Urinary bladder (tissue), 4 donors: ENCODE measurements at places on chromosomes 6 and 20.
A peak's percentile ranks its signal among the peaks of the same experiment; 100 is the strongest.

GRCh38 chr20:62602550-62602949 is 39.8 kb upstream of the SLCO4A1 start:
- DNase-seq = no peak

GRCh38 chr6:48101290-48101689 is 9.7 kb downstream of the PTCHD4 start:
- no peak for DNase-seq

DNA sequence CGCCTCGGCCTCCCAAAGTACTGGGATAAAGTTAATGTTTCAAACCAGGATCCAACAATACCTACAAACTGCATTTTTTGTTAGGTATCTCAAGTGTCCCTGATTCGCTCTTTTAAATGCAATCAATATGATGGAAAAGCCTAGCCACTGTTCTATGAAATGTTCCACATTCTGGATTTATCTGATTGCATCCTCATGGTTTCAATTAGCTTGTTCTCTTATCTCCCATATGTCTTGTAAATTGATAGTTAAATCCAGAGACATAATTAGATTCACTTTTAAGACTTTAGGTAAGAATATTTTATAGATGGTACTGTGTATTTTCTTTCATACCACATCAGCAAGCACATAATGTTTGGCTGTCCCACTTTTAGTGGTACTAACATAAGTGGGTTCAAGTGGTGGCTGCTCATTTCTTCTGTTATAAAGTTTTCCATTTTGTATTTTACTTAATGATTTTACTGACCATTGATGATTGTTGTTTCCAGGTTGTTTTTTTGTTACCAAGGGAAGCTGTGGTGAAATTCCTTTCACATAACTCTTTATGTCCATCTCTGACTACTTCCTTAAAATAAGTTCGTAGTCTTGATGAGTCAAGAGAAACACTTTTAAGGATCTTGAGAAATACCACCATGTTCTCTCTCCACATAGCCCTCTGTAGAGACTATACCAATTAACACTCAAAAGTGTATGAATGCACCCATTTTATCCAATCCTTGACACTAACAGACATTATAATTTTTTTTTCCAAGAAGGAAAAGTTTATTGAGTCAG is 40.5 kb downstream of the RNGTT start:
- DNase-seq = no peak

DNA sequence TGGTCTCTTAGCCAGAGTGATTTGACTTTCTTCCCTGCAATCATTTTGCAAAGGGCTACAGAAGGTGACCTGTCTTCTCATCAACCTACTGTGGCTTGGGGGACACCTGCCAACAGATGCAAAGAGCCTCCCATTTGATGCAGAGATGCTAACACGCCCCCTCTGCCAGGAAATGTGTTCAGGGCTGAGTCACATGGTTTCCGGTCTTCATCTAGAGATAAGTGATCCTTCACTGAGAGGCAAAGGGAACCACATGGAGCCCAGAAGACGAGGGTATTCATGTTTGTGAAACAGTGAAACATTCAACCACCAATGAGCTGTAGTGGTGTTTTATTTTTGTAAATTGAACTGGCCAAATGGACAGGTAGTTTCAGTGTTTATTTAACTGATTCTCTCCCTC is 109.0 kb upstream of the RIN2 start:
- DNase-seq = no peak

DNA sequence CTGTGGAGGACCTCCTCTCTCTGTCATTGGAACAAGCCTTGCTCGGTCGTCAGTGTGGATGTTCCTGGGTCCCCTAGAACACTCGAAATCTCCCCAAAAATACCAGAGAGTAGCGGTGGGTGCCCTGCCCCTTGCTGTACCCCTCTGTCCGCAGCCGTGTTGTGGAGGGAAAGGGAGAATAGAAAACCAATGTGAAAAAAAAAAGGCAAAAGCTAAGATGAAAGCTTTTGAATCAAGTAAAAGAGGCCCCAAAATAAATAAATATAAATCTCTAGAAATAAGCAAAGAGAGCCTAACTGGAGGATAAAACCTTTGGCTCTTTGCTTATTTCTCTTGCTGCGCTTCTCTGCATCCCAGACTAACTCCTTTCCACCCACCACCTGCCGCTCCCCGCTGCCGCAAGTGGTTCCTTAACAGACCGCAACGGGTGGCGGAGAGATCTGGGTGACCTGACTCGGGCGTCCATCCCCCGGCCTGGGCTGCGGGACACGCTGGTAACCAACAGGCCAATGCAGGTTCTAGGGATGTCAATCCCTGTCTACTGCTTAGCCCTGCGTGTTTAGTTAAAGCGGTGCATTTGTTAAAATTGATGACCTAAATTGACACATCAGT is 110.0 kb downstream of the GPX5 start:
- DNase-seq = no peak

- no peak for DNase-seq
Observed at GRCh38 chr6:81511423-81511822, 241.1 kb downstream of the TENT5A start.

GRCh38 chr6:90048206-90048967 is 154.1 kb downstream of the GJA10 start:
- DNase-seq = no peak

- DNase-seq = no peak
Observed at GRCh38 chr20:51862796-51863195, 60.5 kb upstream of the SALL4 start.

DNA sequence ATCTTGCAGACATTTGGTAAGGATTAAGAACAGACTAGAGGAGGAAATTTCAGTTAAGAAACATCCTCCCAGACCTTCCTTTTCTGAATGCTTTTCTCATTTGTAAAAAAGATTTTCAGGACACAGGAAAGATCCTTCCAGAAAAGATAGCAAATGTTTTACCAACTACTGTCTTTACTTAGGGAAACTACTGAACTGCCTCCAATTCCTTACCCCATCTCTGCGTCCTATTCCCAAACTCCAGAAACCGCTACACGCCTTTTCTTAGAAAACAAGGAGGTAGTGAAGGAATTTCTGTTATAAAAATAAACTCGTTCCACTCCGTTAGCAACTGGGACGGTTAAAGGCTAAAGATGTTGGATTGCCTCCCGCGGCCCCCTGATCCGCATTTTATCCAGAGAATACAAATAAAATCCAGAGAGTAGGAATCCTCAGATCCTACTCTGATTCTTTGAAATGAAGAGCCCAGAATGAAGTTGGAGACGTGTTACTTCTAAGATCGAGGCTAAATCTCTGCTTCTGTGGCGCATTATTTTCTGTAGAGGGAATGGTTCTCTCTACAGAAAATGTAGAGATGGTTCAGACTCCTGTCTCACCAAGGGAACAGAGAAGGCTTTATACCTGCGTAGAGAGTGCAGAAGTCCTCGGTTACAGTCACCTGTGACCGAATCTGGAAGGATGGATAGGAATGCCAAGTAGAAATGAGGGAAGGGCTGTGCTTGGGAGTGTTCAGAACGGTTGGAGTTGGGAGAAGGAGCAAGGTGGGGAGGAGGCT is 133.0 kb downstream of the GPX5 start:
- DNase-seq = no peak

DNA sequence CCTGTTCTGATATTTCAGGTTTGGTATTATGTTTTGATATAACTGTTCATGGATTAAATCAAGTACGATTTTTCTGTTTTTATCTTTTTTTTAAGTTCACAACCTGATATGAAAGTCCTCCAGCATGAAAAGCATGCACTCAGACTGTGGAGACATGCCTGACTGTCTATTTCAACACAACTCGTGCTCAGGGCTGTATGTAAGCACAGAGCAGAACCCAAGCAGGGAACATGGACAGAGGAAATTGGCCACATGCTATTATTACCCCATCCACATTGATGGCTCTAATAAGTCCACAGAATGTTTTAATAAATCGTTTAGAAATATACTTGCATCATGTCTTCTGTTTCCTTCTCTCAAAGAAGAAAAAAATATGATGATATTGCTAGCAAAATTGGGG is 730.4 kb downstream of the C6orf118 start:
- no peak for DNase-seq

GRCh38 chr20:45835825-45836224 is 2.2 kb downstream of the SNX21 start:
- no peak for DNase-seq

- no peak for DNase-seq
Observed at GRCh38 chr6:144220031-144220790, 64.9 kb upstream of the UTRN start.

GRCh38 chr6:162618448-162619002 is 109.0 kb downstream of the PRKN start:
- peak; percentile 36 for DNase-seq

DNA sequence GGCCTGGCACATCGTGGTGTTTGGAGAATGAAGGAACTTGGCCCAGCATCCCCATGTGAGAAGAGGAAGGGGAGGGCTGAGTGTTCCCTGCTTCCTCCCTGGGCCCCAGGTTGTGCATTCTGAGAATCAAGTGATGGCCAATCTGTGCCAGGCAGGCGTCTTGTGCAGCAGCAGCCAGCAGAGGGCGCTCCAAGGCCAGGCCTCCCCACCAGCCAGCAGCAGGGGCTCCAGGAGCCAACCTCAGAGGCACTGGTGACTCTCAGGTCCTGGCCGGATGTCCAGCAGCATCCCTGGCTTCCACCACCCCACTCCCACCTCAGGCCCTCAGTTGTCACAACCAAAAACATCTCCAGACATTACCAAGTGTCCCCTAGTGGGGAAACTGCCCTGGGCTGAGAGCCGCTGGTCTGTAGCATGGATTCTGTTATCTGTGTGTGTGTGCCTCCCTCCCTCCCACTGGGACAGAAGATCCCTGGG is 192.0 kb downstream of the PREX1 start:
- DNase-seq = no peak

GRCh38 chr20:39290575-39290974 is 328.4 kb downstream of the DHX35 start:
- DNase-seq = no peak

DNA sequence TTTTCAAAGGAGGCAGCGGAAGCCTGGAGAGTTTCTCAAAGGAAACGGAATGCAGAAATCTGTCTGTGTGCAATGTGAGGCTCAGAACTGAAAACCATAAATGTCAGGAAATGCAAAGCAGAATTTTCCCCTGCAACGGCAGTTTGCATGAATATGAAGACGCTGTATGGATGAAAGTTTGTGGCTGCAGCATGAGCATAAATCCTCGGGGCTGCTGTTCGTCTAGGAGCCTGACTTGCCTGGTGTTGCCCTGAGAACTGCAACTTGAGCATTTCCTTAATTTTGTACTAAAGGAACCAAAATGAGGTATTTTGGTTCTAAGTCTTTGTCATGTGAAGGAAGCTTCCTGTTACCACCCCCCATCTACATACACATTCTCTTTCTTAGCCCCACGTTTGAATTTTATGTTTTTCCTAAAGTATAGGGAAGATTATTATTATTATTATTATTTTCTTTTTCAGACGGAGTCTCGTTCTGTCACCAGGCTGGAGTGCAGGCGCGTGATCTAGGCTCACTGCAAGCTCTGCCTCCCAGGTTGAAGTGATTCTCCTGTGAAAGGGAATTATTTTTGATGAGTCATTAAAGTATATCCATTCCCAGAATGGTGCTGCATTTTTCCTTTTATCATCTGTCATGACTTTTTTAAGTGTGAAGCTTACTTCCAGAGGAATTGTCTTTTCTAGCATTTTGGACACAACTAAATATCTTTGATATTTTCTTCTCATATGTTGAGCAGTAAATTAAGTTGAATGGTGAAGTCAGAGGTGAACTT is 33.1 kb downstream of the MTHFD1L start:
- no peak for DNase-seq

DNA sequence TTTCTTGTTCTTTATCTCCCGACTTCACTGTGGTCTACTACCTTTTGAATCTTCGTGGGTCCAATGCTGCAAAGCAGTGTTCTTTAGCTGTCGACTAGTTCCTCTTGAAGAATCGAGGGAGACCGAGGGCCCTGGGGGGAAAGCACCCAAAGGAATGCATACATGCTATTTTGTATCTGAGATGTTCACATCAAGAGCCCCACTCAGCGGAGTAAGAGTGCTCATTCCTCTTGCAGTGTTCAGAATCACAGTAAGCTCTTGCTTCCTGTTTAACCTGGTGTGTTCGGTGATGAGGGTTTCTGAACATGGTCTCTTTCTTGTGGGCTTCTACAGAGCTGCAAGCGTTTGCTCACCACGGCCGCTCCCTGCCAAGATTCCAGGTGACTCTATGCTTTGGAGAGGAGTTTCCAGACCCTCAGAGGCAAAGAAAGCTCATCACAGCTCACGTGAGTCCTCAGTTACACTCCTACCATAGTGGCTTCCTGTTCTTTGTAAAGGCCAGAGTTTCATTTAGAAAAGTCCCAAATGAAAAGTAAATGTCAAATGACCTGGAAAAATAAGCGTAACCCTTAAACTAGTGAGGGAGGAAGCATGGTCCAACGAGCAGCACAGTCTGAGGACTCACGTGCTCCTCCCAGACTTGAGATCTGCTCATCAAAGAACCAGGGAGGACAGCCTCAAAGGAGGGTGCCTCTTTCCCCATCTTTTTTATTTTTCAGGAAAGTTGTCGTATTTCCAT is 13.3 kb downstream of the IRF4 start:
- no peak for DNase-seq

DNA sequence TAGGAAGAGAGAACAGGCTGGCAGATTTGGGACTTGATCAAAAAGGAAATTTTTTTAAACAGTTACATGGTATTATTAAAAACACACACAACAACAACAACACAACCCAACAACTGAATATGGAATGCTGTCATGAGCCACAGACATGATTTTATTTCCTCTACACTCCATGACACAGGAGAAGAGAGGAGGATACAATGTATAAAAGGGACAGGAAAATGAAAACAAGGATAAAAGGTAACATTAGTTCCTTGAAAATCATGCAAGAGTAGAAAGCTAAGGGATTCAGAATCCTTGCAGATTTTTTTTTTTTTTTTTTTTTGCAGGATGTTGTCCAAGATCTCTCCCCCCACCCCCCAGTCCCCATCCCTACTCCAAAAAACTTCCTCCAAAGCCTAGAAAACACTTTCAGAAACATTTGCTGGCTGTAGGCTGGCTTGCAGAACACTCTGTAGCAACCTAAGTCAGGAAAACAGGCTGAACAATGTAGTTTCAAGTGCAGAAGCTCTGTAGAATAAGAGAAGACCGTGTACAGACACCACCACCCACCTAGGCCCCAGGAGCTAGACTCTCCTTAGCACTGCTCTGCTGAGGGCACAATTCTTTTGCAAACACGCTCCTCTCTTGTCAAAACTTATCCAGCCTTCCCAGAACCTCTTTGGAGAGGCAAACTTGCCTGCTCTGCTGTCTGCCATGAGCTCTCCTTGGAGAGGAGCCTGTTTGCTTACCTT is 845 bp downstream of the ZMYND8 start:
- DNase-seq = no peak

GRCh38 chr20:44018259-44018941 is 103.7 kb downstream of the TOX2 start:
- DNase-seq = peak; percentile 61
